ENCODE measurements at places on chromosomes 4 and X.

- no peak for DNase-seq
Measured at GRCh38 chr4:147616849-147617172, 386 bp upstream of the TMEM184C start.

DNA sequence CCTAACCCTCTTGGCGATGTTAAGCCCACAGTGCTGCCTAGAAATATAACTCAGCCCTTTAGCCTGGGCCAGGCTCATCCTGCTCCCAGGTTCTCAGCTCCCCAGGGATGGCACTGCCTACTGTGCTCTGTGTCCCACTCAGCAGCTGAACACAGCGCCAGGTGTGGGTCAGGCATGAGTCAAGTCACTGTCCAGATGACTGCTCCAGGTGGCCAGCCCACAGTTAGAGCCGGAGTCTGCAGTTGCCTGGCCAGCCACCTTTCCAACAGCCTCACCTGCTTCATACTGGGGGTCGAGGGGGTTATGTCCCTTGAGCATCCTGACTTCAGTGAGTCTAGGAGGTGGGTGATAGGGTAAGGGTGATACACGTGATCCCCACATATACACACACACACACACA, 48.4 kb downstream of the TBC1D14 start:
- DNase-seq = no peak

- no peak for DNase-seq
Measured at GRCh38 chrX:344371-344901, 25.8 kb upstream of the GTPBP6 start.

DNA sequence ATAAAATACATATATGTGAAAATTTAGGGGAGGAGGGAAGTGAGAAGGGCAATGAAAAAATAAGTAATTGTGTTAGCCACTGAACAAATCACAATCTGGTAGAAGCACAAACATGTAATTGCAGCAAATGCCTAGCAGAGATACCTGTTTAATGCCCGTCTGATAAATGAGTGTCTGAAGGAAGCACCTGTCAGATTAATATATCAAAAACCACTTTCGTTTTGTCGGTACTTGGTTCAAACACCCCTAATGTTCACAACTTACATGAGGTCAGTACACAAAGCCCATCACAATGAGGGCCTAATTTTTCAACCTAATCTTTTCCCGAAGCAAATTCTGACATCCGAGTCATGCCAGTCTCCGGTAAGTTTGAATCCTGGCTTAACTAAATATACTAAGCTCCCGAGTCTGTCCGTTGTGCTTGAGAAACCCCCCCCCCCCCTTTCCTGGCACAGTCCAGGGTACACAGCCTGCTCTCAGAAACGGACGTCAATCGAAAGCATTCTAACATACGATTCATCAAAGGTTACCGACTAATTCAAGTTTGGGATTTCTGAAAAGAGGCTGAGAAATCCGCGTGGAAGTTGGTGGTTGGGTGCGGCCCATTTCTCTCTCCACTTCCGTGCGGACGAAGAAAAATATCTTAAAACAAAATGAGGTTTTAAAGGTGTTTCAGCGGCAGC, 758 bp downstream of the SDAD1 start:
- DNase-seq = no peak

DNA sequence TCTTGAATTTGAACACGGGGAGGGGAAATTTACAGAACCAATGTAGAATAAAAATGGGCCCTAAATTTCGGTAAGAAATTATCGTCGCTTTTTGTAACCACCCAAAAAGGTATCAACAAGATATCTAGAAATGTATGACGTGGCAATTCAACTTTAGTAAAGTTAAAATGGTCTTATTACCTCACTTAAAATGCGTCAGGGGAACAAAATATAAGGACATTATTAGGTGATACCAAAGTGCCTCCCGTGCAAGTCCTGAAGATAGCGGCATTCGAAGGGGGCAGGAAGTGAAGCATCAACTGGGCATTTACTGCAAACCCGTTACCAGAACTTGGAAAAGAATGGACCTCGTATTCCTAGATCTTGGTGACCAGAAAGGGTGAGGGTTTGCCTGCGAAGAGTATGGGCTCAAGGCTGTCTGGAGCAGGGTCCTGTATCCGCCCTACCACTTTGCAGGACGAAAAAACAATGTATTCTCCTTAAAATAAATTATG, 980 bp downstream of the AP1S2 start:
- no peak for DNase-seq

DNA sequence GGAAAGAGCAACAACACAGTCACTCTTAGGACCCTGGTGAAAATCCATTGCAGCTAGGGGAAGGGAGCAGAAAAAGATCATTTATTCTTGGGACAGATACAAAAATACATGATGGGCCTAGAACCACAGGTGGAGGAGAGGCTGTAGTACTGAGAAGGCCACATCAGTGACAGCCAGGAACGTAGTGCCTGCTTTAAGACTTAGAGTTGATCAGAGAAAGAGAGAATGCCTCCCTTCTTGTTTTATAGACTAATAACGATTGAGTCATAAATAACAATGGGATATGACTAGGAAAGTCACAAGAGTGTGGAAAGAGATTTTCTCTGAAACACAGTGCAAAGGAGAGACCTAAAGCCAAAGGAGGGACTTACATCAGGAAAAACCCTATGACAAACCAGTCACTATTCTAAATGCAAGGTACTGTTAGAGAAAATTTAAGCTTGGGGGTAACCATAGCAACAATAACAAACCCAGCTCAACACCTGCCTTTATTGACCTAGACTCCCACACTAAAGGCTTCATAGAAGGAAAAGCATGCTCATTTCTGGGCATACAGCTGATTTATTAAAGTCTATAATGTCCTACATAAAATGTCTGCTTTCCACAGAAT, 1015.0 kb upstream of the GRID2 start:
- DNase-seq = no peak

DNA sequence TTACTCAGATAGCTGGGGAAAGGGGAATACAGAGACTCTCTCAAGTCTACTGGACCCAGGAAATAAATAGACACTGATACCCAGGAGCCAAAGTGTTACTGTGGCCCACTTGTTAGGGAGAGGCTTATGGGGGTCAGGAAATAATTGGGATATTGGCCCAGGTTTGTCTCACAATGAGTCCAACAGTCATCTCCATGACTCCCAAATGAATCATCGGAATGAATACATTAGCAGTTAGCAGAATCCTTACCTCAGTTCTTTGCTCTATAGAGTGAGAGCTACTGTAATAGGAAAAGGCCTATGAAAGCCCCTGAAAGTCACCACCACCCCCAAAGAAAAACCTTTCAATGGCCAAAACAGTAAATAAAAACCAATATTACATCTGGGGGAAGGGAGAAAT, 42.4 kb upstream of the ARHGEF6 start:
- DNase-seq = no peak

- no peak for DNase-seq
Measured at GRCh38 chr4:98406819-98407218, 145.6 kb downstream of the RAP1GDS1 start.

DNA sequence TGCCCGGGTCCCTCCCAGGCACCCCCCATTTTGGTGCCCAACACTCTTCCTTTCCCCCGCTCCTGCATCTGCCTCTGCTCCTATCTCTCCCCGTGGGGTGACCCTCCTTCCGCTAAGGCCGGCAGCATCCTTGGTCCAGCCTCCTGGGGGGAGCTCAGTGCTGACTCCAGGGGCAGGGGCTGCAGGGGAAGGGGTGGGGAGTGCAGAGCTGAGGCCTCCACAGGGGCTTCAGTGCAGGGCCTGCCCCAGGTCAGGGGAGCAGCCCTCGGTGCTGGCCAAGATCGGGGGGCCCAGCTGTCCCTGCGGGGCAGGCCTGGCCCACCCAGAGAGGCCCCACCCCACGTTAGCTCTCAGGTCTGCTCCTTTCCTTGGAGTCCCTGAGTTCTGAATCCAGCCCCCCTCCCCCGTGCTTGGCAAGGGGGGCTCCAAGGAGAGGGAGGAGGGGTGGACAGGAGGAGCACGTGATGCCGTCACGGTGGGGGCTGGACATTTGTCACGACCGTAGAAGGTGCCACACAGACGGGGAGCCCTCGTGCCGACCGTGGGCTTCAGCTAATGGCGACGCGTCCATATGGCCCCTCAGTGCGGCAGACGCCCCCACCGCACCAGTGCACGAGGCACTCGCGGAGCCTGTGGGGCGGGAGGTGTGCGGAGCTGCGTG, 63.5 kb upstream of the ADRA2C start:
- DNase-seq = no peak

GRCh38 chrX:95762716-95763115, 921.9 kb upstream of the DIAPH2 start:
- no peak for DNase-seq

DNA sequence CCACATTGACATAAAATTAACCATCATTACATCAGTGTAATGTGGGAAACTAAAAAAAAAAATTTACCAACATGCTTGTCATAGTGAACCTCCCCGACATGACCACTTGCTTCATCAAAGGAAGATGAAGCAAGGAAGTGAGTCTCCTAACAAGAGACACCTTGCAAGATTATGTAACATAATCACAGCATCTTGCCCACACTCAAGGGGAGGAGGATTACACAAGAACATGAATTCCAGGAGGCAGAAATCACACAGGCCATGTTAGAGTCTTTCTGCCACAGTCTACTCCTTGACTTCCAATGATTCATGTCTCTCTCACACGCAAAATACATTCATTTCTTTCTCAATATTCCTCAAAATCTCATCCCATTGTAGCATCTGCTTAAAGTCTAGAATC, 93.3 kb downstream of the AKAP4 start:
- no peak for DNase-seq

GRCh38 chr4:82905205-82905604, 4.7 kb downstream of the THAP9 start:
- DNase-seq = no peak

DNA sequence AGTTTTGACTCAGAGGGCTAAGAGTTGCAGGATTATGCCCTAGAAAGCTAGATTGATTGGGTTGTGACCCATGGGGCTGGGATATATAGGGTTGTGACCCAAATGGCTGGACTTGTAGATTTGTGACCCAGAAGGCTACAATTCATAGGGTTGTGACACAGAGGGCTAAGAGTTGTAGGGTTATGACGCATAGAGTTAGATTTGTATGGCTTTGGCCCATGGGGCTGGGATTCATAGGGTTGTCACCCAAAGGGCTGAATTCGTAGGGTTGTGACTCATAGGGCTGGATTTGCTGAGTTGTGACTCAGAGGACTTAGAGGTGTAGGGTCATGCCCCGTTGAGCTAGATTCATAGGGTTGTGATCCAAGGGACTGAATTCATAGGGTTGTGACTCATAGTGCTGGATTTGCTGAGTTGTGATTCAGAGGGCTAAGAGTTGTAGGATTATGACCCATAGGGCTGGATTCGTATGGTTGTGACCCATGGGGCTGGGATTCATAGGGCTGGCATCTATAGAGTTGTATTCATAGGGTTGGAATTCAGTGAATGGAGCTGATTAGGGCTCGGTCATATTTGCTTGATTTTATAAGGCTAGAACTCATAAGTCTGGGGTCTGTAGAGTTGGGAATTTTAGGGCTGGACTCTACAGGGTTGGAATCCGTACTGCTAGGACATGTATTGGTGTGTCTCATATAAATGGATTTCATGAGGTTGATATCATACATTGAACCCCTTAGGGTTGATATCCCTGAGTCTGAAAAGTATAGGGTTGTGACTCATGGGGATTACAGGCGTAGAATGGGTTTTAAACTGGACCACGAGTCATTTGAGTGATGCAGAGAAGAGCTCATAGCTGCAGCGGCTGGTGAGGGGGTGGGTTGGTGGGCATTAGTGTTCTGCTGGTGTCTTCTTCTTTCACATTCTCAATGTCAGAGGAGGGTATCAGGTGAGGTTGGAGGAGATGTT, 125.7 kb downstream of the CRLF2 start:
- no peak for DNase-seq

GRCh38 chr4:7646384-7647061, 211.8 kb upstream of the PSAPL1 start:
- DNase-seq = peak; percentile 23
